ENCODE measurements at places on chromosomes 6 and 20.

GRCh38 chr20:1842281-1842680 is 52.9 kb upstream of the SIRPA start:
- DNase-seq, result no peak

GRCh38 chr20:63895202-63895951 is 451 bp downstream of the DNAJC5 start:
- DNase-seq, result no peak

DNA sequence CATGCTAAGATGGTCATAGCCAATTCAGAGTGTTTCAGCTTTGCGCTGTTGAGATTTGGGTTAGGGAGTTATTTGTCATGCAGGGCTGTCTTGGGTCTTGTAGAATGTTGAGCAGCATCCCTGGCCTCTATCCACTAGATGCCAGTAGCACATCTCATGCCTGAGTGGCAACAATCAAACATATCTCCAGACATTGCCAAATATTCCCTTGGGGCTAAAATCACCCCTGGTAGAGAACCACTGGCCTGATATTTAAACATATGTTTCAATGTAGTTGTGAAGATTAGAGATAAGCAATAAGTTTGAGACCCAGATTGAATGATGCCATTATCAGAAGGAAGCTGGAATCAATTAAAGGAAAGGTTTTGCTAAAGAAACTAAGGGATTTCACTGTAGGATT is 463.3 kb downstream of the DOK5 start:
- no peak for DNase-seq

GRCh38 chr6:12555267-12555666 is 161.3 kb upstream of the PHACTR1 start:
- DNase-seq, result no peak

DNA sequence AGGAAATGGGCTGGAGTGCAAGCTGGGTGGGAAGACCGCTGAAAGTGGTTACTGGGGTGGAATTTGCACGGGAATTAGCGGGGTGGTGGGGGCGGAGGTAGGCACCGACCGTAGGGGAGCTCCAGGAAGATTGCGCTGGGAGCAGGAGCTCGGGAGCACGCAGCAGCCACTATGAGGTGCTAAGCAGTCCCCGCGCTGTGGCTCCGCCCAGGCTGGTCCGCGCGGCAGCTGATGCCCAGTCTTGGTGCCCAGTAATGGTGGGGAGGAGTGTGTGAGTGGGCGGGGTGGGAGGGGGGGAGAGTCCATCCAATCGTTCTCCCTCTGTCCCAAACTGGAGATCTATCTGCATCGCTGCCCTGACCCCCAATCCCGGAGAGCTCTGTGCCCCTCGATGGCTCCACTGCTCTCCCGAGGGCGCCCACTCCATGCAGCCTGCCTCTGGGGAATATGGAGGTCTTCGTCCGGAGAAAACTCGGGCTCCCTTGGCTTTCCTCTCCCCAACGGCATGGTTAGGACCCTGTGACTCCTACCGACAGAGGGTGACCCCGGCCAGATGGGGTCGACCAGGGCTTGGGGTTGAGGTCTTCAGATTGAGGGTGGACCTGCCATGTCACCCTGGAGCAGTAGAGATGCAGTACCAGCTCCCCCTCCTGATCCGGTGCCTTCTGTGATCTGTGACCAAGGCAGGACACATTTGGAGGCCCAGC is 5.3 kb downstream of the TP53TG5 start:
- peak; percentile 72 for DNase-seq

GRCh38 chr6:54043360-54043759 is 67.9 kb upstream of the MLIP start:
- no peak for DNase-seq

- DNase-seq, result no peak
Observed at GRCh38 chr20:1563598-1563997, 6.1 kb upstream of the SIRPD start.

- no peak for DNase-seq
Observed at GRCh38 chr6:56807326-56807988, 147.4 kb upstream of the BEND6 start.

GRCh38 chr6:108742041-108742440 is 106.2 kb upstream of the ARMC2 start:
- DNase-seq, result no peak

DNA sequence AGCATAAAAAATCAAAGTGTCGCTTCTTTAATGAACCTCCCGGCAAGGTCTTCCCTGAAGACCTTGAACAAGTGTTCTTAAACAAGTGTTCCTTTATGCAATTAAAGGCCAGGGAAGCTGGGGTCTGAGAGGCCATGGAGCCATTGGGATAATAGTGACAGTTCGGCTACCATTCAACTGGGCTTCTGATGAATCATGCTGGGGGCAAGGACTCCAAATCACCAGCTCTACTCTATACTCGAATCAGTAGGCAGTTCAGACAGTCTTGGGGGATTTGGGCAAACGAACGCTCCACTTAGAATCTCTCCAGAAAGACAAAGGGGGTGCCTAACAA is 34.7 kb upstream of the EZR start:
- DNase-seq, result no peak

- no peak for DNase-seq
Observed at GRCh38 chr6:146560607-146561006, 17.0 kb downstream of the RAB32 start.

DNA sequence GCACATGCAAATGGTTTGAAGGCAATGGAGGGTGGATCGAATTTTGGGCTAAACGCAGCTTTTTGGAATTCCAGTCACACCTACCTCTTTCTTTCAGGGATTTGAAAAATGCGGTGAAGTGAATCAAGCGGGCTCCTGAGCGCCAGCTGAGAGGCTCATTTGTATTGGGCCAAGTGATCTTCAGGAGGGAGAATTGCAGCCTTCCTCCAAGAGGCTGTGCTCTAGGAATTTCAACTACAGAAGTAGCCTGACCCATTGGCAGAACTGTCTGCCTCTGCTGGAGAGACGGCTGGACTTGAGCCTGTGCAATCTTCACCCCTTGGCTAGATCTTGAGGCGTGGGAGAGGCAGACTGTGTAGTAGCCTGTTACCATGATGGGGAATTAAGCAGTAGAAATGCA is 5.7 kb upstream of the TIAM2 start:
- DNase-seq, result no peak

- DNase-seq, result peak; percentile 7
Observed at GRCh38 chr6:136549300-136550044, 750 bp downstream of the MAP7 start.

- no peak for DNase-seq
Observed at GRCh38 chr6:169208011-169208410, 45.6 kb downstream of the THBS2 start.

DNA sequence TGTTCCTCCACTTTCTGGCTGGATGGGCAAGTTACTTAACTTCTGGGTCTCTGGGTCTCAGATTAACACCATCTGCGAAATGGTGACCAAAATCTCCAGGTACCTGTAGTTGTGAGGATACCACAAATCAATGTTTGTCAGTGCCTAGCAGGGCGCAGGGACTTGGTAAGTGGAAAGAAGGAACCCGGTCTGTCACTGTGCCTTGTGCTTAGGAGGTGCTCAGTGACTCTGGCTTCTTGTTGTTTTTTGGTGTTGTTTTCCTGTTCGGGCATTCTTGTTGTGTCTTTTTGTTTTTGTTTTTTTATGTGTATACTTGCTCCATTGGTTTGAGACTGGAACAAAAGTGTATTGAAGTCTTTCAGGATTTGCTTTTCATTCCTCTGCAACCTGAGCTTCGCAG is 17.8 kb downstream of the TM9SF4 start:
- DNase-seq, result no peak

DNA sequence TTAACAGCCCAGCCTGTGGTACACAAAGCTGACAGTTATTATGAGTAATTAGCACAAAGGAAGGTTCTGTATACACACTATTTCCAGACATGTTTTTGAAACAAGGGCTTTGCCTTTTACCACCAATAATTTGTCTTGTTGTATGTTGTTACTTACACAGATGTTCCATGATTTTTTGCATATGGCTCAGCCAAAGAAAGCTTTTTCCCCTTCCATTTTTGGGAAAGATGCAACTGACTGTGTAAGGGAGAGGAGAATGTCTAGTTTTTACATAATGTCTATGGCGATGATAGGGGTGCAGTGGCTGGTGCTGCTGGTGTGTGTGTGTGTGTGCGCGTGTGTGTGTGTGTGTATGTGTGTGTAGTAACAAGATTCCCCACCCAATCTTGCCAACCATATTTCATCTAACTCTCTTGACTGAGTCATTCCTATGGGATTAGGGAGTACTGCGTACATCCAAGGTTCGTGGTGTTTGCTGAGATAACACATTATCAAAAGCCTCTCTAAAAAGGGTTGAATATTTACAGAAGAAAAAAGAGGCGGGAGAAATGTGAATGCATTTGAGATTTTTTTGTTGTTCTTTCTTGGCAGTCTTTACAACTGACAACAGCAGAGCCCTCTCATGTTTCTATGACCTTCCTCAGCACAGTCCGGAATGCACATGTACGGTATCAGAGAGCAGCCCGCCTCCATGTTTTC is 192.2 kb downstream of the GMPR start:
- no peak for DNase-seq

DNA sequence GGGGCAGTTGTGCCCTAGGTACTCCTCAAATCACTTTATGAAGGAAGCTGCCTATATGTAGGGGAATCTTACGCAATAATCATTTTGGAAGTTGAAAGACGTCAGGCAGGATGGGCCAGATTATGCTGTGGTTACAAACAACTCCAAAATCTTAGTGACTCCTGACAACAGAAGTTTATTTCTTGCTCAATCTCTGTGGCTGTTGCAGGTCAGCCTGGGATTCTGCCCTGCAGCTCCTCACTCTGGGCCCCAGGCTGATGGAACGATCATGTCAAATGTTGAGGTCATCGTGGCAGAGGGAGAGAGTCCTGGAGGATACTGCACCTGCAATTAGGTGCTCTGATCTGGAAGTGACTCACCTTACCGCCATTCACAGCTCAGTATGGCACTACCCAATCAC is 88.4 kb downstream of the ZDHHC14 start:
- DNase-seq, result no peak

GRCh38 chr6:35092362-35093117 is 48.6 kb downstream of the TCP11 start:
- no peak for DNase-seq

DNA sequence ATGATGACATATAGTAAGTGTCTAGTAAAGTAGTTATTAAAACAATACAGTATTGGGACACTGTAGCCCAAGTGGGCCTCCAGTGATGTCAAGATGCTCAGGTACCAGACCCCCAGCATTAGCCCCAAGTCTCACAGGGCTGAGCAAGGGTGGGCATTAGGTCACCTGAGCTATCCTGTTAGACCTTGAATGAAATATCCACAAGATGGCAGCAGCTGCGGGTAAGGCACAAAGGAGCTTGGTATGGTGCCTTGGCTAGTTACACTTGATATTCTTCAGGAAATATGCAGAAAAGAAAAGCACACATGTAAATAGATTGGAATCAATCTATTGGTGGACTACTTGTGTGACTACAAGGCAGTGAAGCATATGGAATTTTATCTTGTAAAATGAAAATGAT is 701.8 kb upstream of the ADGRB3 start:
- DNase-seq, result no peak

DNA sequence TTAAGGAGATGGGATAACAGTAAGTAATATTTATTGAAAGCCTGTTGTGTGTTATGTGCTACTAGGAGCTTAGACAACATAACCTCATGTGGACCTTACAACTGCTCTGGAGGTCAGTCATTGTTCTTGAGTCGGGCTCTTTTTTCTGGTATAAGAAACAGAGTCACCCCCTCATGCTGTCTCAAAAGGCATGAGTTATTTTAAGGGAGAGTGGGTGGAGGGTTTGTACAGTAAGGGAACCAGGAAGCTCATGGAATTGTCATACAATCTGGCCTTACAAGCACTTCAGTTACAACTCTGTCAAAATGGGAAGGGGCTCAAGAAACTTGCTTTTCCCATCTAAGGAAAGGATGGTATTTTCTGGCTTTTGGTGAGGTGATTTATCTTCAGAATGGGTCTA is 16.5 kb upstream of the DSE start:
- no peak for DNase-seq

All from posterior cingulate gyrus (tissue), 11 donors.